ENCODE measurements at places on chromosomes 13 and 19.
A peak's percentile ranks its signal among the peaks of the same experiment; 100 is the strongest.

GRCh38 chr19:15534957-15535864 lies 26.9 kb downstream of the CYP4F22 start:
- no peak for DNase-seq

GRCh38 chr13:67061750-67062149 lies 168.4 kb downstream of the PCDH9 start:
- no peak for DNase-seq

DNA sequence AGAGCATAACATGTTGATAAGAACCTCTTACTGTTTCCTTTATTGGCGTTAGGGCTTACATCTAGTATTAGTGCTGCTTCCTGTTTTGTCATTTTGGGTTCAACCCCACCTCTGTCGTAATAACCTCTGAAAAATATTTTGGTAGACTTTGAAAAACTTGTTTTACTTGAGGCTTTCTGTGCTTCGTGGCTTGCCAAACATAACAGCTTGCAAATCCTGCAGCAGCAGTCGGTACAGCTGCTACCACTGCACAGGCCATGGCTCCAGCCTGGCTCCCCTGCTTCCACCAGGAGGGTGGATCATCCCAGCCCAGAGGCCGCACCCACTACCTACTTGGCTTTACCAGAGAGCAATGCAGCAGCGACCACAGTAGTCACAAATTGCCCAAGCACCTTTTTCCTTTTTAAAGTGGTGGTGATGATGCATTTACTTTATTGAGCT lies 11.8 kb upstream of the CEACAM4 start:
- DNase-seq, result no peak

- no peak for DNase-seq
Measured at GRCh38 chr13:52862358-52863206, 14.1 kb upstream of the PCDH8 start.

- no peak for DNase-seq
Measured at GRCh38 chr19:13920940-13921747, 15.1 kb downstream of the CC2D1A start.

DNA sequence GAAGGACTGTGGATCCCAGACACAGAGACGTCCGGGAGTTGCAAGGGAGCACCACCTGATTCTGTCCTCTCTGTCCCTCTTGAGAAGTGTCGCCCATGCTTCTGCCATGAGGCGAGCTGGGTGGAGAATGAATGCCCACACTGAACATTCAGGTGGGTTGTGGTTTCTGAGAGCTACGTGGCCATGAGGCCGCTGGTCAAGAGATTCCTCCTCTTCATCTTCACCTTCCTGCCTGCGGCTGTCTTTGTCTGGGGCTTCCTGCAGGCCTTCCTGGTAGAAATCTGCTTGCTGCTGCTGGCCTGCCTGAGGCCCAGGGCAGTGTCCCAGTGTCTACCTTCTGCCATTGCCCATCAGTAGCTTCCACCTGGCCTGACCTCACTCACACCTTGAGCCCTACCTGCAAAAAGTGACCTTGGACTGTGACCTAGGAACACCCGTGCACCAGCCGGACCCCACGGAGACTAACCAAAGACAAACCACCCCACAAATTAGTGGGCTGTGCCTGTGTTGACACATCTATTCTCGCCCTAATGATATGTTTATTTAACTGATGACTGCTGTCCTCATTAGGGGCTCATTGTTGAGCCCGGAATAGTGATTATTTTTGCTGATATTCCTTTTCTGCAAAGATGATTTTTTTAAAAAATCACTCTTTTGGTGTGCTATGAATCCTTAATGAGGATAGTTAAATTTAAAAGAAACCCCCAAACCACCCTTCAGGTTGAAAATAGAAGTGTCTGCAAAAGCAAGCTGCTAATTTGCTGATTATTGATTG lies 38.7 kb upstream of the ZNF536 start:
- DNase-seq, result no peak

DNA sequence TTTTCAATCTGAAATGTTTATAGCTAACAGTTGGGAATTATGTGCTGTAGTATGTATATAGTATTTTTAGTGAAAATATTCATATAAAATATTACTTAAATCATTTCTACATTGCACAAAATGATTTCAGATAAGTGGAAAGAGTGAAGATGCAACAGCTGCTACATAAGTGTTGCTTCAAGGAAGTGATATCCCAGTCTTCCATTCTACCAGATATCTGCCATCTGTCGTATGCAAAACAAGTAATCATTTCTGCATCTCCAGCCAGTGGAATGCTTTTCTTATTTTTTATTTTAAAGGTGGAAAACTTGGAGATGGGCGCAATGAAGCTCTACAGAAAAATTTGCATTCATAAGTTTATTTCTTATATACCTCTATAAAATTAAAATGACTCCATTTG lies 152.5 kb upstream of the MAB21L1 start:
- no peak for DNase-seq

DNA sequence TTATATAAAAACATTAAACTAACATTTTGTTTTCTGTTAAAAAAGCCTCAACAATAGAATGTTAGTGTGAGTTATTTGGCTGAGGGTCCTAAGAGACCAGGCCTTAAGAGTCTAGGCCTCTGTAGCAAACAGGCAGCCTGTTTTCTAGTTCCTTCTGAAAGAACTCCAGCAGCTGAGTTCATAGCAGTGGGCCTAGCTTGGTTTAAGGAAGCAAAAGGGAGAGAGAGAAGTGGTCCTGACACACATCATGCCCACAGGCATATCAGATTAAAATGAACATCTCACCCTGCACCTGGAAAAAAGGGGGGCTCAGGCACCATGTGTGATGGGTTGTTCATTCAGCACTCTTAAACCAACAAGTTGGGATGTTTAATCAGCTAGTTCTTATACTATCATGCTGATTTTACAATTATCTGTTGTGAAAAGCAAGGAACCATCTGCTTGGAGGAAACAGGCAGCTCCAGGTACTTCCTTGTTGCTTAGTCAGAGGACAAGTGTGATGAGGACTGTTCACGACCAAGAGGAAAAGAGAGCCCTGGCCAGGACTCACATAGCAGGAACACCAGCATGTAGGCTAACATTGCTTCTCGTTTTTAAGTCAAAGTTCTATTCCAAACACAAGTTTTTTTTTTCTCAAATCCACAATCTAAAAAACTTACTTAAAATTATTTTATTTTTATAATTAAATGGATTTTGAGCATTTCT lies 81.3 kb upstream of the FRY start:
- peak; percentile 14 for DNase-seq

GRCh38 chr13:99378985-99379733 lies 72.0 kb upstream of the GPR183 start:
- DNase-seq, result no peak

- DNase-seq, result no peak
Measured at GRCh38 chr19:28730791-28731512, 482.0 kb downstream of the UQCRFS1 start.

DNA sequence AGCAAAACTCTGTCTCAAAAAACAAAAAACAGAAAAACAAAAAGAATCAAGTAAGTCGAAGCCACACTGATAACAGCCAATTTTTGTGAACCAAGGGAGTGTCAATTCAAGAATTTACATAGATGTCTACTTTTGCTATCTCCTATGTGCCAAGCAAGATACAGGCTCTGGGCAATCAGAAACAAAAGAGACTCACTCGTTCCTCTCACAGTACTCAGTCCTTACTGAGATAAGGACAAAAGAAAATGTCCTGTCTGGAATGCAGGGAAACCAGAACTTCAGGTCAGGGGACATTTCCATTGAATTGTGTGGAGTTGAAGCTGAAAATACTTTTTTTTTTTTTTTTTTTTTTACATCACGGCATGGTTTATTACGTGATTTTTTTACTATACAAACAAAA lies 53.0 kb downstream of the NLRP12 start:
- DNase-seq, result no peak

GRCh38 chr19:10661946-10662345 lies 7.8 kb downstream of the ILF3 start:
- no peak for DNase-seq

- DNase-seq, result no peak
Measured at GRCh38 chr19:15644816-15645215, 4.1 kb downstream of the CYP4F3 start.

DNA sequence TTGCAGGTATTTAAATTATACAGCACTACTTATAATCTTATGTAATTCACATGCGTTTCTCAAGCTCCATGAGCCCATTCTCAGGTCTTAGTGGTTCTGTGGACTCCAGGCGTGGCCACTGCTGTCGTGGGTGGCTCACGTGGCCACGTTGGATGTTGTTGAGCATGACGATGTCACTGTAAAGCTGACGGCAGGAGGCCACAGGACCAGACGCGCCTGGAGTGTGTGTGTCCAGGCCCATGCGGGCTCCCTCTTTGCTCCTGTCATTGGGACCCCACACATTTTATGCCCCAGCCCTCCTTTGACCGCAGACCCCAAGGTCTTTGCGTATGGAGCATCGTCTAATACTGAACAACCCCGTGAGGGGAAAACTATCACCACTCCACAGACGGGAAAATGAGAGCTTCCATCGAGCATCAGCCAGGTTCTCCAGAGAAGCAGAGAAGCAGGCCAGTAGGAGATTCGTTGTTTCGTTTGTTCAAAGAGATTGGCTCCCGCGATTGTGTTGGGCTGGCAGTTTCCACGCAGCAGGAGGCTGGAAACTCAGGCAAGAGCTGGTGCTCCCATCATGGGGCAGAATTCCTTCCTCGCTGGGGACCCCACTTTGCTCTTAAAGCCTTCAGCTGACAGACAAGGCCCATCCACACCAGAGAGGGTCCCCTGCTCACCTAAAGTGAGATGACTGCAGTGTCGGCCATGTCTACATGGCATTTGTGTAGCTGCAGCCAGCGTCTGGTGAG lies 129.3 kb upstream of the SPACA7 start:
- no peak for DNase-seq

- DNase-seq, result no peak
Measured at GRCh38 chr13:40483601-40484000, 182.8 kb downstream of the FOXO1 start.

DNA sequence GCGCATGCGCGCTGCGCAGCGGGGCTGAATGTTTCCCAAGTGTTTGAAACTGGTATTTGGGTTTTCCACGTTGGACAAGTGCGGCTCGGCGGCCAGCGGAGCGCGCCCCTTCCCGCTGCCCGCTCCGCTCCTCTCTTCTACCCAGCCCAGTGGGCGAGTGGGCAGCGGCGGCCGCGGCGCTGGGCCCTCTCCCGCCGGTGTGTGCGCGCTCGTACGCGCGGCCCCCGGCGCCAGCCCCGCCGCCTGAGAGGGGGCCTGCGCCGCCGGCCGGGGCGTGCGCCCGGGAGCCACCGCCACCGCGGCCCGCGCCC lies at the start of gene ING1:
TSS of gene ING1 (plus strand) at position 59 of the 311 bp plus-strand sequence. CDS start 450 bp downstream, outside the sequence.
- DNase-seq, result no peak

DNA sequence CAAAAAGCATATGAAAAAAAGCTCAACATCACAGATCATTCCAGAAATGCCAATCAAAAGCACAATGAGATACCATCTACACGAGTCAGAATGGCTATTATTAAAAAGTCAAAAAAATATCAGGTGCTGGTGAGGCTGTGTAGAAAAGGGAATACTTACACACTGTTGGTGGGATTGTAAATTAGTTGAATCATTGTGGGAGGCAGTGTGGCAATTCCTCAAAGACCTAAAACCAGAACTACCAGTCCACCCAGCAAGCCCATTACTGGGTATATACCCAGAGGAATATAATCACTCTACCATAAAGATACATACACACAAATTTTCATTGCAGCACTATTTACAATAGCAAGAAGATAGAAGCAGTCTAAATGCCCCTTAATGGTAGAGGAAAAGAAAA lies 529.9 kb downstream of the SLITRK1 start:
- DNase-seq, result no peak

GRCh38 chr19:54248016-54248601 lies 5.5 kb upstream of the LILRA6 start:
- no peak for DNase-seq

DNA sequence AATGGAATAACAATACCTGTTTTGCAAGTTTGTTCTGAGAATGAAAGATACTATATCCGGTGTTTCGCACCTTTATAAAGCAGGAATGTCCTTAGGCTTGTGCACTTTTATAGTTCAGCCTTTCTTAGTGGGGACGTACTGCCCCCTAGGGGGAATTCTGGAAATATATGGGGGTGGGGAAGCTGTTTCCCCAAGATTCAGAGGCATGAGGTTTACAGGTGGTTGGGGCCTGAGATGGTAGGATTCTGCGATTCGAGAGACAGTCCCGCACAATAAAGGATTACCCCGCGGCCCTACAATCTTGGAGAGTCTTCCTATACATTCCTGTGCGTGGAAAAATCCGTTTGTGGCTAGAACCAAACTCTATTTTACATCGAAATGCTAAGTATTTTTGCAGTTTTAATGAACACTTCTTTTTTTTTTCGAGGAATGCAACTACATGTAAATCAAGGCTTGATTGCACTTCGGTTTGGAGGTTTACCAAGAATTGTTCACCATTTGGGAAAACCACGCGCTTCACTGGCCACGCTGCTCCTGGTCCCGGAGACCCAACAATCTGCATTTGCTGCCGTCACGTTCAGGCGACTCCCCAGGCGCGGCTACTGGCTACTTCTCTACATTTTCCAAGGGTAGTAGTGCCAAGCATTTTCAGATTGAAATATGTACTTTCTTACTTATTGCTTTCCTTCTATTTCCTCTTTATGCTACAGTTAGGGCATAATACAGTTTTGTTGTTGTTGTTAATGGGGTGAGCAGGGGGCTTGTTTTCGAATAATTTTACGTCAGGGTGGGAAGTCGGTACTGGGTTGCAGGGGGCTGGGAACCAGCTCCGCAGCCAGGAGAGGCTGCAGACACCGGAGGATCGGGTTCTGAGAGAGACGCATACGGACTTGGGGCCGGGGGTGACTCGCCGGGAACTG lies 830 bp downstream of the NEK5 start:
- DNase-seq, result peak; percentile 20

GRCh38 chr19:38557205-38557799 lies 60.5 kb downstream of the MAP4K1 start:
- no peak for DNase-seq

DNA sequence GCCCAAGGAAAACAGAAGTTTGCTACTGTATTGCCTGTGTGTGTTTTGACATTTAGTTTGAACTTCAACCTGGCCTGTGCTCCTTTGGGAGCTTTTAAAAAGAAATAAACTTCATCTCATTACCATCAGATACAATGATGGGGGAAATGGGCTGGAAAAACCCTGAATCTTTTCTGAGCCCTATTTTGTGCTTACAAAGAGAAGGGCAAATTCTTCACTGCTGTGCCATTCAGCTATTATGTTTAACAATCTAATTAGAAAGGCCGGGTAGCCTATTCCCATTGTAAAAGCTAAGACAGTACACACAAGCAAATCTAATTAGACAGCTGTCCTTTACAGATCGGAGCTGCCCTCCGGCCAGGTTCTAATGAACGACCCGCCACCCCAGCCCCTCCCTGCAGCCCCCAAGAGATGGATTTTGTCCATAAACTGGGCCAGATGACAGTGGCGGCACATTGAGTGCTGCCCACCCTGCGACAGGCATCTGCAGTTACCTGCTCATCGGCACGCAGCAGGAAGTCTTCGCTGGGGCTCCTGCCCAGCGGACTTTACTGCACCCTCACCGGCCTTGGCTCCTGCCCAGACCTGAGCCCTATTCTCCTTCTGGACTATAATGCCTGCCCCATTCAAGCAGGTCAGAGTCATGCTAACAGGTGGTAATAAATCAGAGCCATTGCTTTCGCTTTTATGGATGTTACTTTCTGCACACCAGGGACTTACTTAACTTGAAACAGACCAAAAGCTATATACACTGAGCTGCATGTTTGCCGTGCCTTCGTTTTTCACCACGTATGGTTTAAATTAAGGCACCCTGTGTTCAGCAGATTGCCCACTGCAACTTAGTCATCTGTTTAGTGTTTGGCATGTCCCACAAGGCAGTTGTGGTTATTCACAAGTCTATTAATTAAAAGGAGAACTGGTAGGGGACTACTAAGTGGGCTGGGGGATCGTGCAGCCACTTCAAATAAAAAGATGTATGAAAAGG lies 549.6 kb downstream of the FGF9 start:
- no peak for DNase-seq
